ENCODE measurements at places on chromosomes 2 and 18.

DNA sequence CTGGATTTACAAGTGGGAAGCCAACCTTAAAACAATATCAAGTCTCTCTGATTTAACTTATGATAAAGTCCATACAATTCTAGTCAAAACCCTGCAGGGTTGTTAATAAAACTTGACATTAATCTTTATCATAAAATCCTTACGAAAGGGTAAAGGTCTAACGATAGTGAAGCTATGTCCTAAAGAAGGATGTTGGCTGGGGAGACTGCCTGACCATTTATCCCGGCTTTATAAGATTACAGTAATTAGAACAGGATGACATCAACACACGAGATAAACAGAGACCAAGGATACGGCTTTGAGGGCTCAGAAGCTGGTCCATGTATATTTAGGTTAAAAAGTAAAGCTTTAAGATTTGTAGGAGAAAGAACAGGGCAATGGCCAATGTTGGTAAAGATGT, 189.0 kb upstream of the COPS8 start:
- no peak for DNase-seq

DNA sequence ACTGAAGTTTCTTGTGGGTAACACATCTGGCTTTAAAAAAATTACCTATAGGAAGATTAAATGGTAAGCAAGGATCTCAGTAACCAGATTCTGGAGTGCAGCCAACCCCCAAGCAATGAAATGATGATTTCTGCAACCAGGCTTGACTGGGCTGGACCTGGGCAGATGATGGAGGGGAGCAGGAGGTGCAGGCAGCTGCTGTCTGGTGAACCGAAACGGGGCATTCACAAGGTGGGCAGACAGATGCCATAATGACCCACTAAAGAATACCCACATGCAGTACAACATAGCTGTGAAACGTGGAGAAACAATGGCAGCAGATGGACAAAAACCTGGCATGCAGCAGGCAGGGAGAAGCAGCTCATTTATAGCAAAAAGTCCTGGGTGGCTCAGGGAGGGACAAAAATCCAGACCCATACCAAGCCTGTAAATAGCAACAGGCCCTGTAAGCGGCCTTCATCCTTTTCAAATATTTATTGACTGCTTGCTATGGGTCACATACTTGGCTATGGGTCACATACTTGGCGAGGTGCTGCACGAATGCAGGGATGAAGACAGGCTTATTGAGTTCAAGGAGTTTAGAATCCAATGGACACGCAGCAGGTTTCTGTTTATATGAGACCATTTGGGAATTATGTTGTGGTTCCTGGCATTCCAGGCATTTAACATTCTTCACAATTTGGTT, 244.7 kb downstream of the HRH4 start:
- DNase-seq, result no peak

DNA sequence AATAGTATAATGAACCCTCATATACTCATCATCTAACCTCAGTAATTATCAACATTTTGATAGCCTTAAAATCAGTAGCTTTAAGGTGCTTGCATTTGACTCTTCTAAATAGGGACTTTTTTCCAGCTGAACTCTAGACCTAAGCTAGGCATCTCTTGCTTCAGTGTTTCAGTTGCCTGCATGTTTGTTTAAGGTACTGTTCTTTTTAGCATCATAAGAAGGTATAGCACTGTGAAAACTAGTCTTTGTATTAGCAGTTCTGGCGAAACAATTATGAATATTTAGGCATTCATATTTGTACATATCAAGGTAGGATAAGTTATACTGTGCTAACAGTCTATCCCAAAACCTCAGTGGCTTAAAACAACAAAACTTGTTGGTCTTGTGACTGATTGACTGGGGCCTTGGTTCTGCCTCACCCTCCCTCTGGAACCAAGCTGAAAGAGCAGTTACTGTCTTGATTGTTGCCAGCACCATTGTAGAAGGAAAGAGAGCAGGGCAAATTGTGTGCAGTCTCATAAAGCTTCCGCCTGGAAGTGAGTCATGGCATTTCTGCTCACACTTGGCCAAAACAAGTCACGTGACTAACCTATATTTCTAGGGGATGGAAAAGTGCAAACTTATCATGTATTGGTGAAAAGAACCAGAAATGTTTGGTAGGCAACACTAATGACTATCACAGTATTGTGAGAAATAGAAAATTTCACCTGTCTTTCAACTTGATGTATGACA, 24.3 kb downstream of the GALNT1 start:
- no peak for DNase-seq

DNA sequence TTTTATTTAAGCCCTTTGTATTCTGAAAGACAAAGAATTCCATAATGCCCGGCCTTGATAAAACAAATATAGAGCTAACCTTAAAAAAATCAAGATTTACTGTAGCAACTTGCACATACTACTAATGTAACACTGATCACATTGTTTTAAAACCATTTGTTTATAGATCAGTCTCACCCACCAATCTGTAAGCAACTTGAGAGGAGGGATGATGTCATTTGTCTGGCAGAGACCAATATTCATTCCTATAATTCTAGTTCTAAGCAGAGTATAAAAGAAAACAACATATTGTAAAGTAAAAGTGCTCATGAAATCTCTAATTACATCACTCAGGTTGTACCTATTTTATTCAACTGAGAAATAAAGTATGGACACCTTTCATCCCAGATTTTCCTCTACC, 380.6 kb downstream of the TGIF1 start:
- no peak for DNase-seq

GRCh38 chr2:135030826-135031225, 16.4 kb downstream of the MAP3K19 start:
- no peak for DNase-seq

DNA sequence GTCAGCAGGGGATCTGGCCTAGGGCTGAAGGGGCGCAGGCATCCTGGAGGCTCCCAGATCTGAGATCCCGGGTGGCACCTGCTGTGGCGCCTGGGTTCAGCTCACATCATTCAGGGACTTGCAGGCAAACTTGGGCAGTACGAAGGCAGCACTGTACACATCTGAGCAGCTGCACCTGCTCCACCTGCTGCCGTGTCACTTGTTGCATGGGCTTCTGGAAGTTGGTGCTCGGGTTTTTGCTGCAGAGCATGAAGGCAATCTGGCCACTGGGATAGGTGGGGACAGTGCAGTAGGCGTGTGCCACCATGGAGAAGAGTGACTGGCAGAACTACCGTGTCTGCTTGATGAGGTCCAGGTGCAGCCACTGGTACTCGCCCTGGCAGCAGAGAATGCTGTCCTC, 48.6 kb downstream of the UGGT1 start:
- DNase-seq, result no peak

DNA sequence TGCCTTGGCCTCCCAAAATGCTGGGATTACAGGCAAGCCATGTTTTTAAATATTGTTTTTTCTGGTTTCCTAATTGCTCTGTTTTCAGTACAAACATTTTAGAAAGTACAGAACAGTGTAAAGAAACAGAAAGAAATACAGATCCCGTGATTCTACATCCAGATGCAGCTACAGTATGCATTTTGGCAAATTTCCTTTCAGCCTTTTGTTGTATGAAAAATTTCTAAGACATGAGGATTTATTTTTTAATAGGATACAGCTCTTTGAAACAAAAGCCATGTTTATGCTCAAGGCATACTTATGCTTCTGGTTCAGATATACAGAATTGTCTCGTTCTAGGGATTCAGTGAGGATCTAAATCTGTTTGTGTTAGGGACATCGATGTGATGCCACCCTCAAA, 109.5 kb downstream of the MAP2 start:
- no peak for DNase-seq

GRCh38 chr2:150351922-150352321, 135.5 kb downstream of the RND3 start:
- DNase-seq, result no peak

GRCh38 chr2:240191001-240191400, 50.5 kb upstream of the OTOS start:
- no peak for DNase-seq

DNA sequence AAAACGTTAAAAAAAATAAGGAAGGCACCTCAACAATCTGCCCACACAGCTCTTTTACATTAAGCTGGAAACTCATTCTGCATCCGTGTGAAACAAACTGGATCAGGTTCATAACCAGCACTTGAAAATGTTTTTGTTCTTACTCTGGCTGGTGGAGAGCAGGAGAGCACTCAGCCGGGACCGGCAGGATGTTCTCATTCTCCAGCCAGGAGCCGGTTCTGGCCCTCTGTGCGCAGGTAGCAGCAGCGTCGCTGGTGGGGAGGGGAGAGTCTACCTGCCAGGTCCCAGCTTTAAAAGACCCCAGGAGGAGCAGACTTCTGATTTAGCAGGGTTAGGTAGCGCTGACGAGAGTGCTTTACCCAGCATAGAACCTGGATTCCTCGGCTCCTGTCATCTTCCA, 834.9 kb upstream of the SALL3 start:
- no peak for DNase-seq

GRCh38 chr2:24115057-24115456, 8.1 kb downstream of the PFN4 start:
- DNase-seq, result peak; percentile 35

DNA sequence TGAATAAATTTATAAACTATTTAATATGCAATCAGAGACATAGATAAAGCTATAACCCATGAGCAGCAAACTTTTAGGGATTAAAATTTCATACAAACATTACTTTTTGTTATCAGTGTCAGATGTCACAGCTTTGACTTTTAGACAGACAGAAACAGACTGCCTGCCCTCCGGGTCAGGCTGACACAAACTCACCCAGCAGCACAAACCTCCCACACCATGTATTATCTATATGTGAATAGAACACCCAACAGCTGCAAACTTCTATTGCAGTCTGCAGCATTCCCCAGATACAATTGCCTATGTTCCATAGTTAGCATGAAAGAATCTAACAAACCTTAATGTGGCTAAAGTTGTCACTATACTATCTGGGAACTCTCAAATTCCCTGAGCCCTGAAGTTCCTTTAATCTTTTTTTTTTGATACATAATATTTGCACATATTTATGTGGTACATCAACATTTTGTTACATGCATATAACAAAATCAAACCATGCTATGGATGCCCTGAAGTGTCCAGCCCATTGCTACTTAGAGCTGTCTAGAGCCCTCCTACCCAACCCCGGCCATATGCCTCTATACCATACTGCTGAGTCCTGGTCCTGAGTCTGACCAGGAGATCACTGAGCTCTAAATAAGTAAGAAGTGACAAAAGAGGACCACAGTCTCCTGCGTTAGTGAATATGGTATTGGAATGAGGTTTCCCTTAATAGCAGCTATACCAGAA, 214.4 kb downstream of the ZNF385B start:
- DNase-seq, result no peak

GRCh38 chr18:8818982-8819381, 113.6 kb downstream of the MTCL1 start:
- no peak for DNase-seq

DNA sequence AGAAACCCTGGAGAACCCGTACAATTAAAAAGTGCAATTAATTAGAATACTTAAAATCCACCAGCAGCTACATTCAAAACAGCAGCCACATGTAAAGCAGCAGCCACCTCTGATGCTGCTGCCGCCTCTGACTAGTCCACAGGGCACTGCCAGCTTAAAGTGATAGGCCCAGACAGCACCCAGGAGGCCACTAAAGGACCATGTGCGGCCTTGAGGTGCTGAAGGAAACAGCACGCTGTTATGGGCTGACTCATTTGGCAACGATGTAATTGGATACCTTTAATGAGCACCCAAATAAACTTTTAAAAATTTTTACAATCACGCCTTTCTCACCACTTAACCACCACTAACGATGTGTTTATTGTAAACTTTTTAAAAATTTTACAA, 209.3 kb upstream of the NCKAP5 start:
- no peak for DNase-seq

DNA sequence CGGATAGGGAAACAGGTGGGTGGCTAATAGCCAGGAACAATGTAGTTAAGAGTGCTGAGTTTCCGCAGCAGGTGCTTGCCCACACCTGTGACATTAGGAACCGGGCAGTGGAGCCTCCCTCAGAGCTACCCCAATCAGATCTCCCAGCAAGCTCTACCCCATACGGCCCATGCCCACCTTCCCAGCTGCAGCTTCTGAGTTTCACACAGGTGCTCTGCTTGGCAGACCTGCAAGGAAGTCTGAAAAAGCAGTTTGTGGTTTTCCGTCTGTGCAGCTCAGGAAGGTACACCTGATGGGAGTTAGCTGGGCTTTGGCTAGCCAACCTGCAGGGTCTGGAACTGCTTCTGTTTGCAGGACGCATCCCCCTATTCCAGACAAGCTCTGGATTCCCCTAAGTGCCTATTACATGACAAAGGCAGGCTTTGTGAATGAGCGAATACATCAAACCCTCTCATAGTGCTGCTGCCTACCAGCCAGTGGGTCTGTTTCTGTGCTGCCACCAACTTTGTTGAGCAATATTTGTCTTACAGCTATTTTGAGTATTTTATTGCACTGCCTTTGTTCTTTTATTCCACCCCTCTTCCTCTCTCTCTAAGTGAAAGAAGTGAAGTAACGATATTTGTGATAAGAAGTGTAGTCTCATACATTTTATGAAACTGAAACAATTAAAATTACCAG, 24.7 kb upstream of the CEP68 start:
- no peak for DNase-seq

DNA sequence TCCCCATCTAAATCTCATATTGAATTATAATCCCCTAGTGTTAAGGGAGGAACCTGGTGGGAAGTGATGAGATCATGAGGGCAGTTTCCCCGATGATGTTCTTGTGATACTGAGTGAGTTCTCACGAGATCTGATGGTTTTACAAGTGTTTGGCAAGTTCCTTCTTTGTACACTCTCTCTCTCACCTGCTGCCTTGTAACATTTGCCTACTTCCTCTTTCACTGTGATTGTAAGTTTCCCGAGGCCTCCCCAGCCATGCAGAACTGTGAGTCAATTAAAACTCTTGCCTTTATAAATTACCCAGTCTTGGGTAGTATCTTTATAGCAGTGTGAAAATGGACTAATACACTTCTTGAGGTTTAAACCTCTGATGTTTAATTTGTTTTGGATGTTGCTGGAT, 177.5 kb downstream of the CD8B2 start:
- DNase-seq, result no peak

GRCh38 chr2:135190799-135191198, 138.7 kb downstream of the RAB3GAP1 start:
- DNase-seq, result no peak

- DNase-seq, result no peak
These were observed 28.7 kb upstream of the C1D start for GRCh38 chr2:68091439-68092034.

Measured in A549 (cell line).